ENCODE measurements at places on chromosomes 5 and 9.
A peak's percentile ranks its signal among the peaks of the same experiment; 100 is the strongest.

GRCh38 chr5:122091936-122092600 lies 14.0 kb upstream of the LOX start:
- DNase-seq, result no peak

- DNase-seq, result no peak
Observed at GRCh38 chr9:132020820-132021510, 58.7 kb downstream of the MED27 start.

- peak; percentile 25 for DNase-seq
Observed at GRCh38 chr9:278651-279050, 64.0 kb downstream of the DOCK8 start.

DNA sequence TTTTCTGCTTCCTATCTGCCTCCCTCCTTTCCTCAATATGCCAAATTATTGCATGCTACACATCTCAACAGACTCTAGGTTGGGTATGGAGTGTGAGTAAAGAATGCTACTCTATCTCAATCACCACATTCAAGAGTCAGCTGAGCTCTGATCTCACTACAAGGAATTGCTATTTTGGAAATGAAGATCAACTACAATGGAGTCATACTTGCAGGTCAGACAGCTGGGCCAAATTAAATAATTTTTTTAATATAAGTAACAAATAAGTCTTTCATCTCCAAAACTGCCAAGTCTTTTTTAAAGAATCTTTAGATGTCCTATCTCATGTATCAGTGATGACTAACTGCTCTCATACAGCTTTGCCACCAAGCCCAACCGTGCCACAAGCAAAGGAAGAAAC lies 64.0 kb downstream of the DEPDC1B start:
- no peak for DNase-seq

DNA sequence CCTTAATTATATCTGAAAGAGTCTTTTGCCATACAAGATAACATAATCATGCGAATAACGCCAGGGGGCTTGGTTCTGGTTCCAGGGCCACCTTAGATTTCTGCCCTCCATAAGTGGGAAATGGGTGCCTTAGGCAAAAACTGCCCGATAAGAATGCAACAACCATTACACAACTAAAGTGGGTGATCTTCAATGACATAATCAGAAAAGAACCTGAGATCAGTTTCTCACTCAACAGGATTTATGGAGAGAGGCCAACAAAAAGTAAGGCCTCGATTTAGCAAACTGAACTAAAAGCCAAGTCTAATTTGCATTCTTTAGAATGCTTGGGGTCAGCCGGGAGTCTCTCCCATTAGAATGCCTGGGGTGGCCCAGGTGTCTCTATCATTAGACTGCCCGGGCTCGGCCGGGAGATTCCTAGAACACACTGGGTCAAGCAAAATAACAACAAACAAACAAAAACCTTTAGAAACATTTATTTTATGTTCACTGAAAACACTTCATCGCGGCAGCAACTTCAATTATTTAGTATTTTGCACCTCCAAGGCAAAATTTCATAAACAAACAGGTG lies 194.8 kb downstream of the AUH start:
- no peak for DNase-seq

DNA sequence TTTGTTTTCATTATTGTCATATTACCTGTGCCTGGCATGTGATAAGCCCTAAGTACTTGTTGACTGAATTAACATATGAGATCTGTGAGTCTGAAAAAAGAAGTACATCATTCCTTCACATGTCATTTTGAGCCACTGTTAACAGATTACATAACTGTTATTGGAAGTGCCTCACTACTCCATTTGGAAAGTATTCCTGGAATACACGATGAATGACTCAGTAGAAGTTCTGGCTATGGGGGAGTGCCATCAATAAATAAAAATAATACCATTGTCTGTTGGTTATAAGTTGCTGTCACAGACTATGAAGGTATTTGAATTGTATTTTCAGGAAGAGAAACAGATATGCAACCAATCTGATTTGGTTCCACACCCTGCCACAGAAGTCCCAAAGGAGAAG lies 12.9 kb downstream of the NIPSNAP3B start:
- DNase-seq, result no peak

- no peak for DNase-seq
Observed at GRCh38 chr9:4229252-4229651, 70.6 kb downstream of the GLIS3 start.

DNA sequence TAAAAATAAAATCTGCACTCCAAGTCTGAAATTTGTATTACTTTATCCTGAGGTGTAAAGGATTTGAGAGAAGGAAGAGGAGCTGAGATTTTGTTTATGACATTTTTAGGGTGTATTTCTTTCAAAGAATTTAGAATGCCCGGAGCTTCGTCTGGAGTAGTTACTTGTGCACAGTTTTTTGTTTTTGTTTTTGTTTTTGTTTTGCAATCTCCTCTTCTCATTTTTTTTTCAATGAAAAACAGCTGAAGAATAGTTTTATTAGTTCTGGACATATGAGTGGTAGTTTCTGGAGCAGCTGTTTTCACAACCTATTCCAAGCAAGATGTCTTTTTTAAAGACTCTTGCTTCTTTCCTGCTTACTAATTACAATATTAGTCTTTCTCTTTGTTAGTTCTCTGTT lies 408.2 kb upstream of the PTGER4 start:
- DNase-seq, result no peak

- no peak for DNase-seq
Observed at GRCh38 chr9:79289856-79290255, 281.9 kb upstream of the TLE4 start.

- no peak for DNase-seq
Observed at GRCh38 chr5:59152701-59153245, 569.9 kb downstream of the RAB3C start.
